ENCODE measurements at places on chromosomes 12 and 14.
A peak's percentile ranks its signal among the peaks of the same experiment; 100 is the strongest.

DNA sequence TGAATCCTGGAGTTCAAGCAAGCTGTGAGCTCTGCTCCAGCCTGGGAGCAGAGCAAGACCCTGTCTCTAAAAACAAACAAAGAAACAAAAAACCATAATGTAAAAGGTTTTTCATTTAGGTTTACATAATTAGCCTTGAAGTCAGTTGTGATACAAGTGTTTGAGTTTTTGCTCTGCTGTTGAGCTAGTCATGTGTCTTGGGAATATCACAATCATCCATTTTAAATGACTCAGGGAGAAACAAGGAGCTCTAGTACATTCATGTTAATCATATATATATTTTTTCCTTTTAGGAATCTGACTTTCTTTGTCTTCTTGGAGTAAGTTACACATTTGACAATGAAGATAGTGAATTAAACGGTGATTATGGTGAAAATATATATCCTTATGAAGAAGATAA lies 12.9 kb downstream of the MIA2 start:
- no peak for DNase-seq

DNA sequence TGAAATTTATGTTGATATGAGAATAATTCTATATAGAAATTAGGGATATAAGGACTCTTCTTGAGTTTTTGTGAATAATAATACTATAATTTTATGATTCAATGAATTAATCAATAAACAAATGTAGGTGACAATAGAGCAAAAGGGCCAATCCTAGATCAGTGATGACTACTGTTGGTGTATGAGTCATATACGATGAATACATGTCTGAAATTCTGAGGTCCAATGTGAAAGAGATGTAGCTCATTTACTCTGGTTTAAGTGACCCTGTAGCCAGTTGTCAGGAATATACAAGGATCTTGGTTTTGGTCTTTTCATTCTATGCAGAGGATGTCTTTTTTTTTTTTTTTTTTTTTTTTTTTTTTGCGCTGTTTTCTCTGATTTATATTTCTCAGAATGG lies 72.1 kb upstream of the RTL1 start:
- no peak for DNase-seq

- DNase-seq, result no peak
These were observed 87.3 kb downstream of the TMX1 start for GRCh38 chr14:51327376-51327775.

- no peak for DNase-seq
These were observed 377.9 kb upstream of the KITLG start for GRCh38 chr12:88958153-88958552.

GRCh38 chr14:33294419-33294818 lies 355.7 kb downstream of the NPAS3 start:
- no peak for DNase-seq

DNA sequence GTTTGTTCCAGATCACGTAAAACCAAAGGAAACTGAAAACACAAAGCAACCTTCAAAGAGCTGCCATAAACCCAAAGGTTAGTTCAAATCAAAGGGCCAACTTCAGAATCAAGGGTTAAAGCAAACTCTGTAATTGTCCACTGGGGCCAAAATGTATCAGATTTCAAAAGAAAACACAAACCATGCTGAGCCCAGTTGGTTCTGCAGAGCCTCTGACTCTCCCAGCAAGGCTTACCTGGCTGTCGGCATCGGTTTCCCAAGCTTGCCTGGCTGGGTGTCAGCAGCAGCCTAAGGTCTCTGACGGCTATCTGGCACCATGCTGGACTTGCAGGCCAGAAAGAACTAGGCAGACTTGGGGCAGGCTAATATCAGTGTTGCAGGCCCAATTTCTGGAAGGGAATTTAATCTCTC lies 125.3 kb downstream of the DAD1 start:
- no peak for DNase-seq

DNA sequence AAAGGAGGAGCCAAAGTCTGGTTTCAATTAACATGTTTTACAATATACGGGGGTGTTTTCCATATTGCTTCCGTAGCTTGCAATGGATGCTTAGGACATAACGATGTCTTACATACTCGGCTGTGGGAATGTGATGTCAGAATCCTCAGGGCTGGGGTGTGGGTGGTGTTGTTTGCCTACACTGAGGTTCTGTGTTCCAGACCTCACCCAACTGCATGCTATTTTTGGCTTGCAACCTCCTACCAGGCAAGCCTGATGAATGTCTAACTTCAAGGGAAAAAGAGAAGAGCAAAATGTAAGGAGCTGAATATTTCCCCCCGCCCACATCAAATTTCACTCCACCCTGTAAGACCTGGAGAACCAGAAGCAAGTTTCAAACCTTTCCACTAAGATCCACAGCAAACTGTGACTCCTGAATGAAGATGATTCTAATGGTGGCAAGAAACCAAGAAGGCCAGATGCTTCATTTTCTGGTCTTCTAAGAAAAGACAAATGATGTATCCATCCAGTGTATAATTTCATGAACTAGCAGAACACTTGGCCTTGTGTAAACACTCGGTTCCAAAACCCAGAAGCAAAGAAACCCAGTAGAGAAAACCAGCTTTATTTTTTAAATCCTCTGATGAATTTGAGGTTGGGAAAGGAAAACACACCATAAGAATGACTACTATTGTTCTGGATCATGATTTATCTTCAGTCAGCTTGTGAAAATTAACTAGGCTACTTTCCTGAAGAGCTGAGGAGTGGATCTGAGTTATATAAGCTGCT lies 227.9 kb downstream of the DACT1 start:
- DNase-seq, result no peak

DNA sequence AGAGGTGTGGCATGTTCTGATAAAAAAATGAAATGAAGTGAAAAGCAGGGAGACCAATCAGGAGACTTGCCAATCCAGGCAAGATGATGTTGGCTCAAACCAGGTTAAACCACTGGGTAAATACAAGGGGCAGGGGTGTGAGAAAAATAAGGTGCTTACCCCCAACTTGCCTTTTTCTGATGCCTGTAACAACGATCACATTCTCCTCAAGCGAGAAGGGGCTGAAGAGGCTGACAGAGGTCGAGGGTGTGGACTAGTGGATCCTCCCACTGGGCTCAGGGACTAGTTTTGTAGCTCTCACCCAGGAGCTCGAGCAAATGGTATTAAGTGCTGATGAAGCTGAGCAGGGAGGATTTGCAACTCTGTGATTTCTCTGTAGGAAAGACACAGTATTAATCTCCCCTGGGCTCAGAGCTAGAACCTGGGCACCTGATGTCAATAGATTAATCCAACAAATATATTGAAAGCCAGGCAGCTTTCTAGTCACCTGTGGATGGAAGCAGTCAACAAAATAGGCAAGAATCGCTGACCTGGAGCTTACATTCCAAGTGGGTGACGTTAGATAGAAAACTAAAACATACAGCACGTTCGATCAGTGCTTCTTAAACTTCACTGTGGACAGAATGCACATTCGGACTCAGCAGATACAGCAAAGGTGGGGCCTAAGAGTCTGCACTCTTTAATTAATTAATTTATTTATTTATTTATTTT lies 15.2 kb upstream of the EAPP start:
- no peak for DNase-seq

- no peak for DNase-seq
These were observed 206.7 kb downstream of the KIF21A start for GRCh38 chr12:39235990-39236767.

GRCh38 chr12:115866909-115867525 lies 410.5 kb downstream of the MED13L start:
- DNase-seq, result no peak

DNA sequence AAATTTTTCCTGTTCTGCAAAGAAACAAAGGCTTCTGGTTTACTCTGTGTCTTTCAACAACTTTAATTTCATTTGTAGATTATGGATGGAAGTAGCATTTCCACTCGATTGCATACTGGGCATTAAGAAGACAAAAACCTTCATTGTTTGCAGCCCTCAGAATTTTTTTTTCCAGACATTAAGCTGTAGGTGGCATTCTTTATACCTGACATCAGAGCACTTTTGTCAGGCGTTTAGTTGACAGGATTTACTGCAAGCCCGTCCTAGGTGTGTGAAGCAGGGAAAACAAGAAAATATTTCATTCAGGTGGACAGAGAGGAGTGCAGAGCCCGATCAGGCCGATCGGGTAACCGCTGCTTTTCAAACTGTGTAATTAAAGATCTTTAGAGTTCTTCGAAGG lies 107.5 kb downstream of the TMEM260 start:
- DNase-seq, result peak; percentile 9

GRCh38 chr14:30143627-30144026 lies 216.0 kb upstream of the PRKD1 start:
- DNase-seq, result no peak

DNA sequence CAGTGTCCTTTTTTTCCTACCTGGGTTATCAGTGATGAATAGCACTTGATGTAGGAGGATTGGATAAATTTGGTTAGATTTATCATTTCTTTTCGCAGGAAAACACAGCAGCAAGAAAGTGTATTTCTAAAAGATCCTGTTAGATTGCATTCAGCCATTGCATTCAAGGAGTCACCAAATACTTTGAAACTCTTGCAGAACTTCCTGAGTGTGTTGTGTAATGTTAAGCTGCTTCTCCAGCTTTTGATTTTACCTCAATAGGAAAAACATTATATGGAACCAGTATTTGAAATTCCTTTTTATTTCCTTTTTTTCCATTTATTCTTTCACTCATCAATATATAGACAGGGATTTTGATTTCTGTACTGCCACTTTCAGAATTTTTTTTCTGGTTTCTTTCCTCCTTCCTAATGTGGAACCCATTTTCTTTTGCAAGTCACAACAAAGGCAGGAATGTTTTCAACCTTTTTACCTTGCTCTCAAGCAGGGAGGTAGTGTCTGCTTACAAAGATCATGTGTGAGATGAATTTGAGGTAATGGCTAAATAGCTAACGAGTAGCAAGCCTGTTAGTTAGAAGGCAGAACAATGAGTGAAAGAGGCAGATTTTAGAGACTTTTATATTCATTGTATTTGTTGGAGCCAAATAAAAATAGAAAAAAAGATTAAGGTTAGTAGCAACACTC lies 56.2 kb downstream of the PPHLN1 start:
- DNase-seq, result no peak

GRCh38 chr14:90204516-90204915 lies 51.8 kb upstream of the PSMC1 start:
- DNase-seq, result no peak

GRCh38 chr12:31687101-31687527 lies 27.6 kb downstream of the ETFBKMT start:
- DNase-seq, result no peak

- DNase-seq, result peak; percentile 38
These were observed 28.5 kb downstream of the CDKN1B start for GRCh38 chr12:12745576-12746211.

GRCh38 chr12:4238577-4238976 lies 35.0 kb upstream of the CCND2 start:
- no peak for DNase-seq

DNA sequence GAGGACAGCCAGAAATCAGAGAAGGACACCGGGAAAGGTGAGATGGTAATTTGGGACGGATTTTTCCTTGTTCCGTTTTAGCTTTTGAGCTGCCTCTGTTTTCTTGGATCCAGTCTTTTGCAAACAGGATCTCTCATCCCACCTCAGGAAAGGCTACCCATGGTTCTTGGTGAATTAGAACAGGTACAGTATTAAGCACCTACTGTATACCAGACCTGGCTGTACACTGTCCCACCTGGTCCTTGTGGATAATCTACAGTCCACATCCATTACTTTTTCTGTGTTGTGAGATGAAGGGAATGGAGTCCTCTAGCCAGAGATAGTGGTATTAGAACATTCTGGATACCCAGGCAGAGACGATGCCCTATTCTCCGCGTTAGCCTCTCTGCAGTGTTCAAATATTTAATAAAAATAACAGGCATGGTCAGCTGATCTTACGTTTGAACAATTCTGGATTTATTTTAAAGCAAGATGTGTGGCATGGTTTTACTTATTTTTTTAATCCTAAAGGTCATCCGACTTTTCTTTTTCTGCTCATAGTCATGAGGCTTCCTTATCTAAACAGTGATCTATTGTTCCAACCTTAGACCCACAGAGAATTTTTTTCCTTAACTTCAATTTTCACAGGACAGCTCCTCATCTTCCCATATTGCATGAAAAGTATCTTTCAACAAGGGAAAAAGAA lies 18.8 kb downstream of the PLXNC1 start:
- DNase-seq, result no peak

- DNase-seq, result no peak
These were observed 50.4 kb upstream of the AMN start for GRCh38 chr14:102872020-102872419.

GRCh38 chr14:35332517-35333263 lies 40.5 kb downstream of the PSMA6 start:
- no peak for DNase-seq

DNA sequence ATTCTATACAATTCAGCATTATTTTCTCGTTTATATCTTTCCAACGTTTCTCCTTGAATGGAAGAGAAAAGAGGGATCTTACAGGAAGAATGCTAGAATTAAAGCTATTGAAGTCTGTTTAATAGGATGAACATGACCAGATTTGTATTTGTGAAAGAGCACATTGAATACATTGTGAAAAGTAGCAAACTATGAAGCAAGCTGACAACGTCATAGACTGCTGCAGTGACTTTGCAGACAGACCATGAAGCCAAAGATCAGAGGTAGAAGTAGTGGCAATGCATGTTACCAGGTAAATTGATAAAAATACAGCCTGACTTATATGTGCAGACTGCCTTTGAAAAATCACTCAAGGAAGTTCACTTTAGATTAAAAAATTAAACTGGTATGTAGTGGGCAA lies 146.1 kb downstream of the RASSF9 start:
- DNase-seq, result no peak

DNA sequence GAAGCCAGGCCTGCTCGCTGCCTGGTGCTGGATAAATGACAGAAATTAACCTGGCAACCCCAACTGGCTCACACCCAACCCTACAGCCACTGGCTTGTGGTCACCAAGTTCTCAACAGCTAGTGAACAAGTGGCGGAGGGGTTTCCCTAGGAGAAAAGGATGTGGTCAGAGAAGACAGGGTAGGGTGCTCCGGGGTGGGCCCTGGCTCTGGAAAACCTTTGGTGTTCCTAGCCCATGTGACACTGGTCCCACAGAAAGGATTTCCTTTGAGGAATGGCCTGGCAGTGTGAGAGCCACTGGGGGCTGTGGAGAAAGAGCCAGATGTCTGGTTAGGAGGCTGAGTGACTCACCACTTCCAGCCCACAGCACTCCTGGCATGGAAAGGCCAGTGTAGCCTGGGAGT lies 8.7 kb downstream of the SYNE3 start:
- DNase-seq, result peak; percentile 70

DNA sequence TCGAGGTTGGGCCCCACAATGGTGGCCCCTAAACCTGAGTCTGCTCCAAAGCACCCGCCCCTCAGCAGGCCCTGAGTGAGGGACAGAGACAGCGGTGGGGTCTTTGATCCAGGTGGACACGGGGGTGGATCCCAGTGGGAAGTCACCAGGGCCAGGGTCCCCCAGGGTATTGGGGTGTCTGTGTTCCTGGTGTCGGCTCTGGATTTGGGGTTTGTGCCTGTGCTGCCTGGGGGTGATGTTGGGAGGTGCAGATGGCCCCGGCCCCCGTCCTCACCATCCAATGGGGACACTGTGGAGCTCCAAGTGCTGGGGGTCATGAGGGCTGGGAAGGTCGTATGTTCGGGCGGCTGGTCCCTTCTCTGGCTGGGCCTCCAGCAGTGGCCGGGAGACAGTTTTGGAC lies 354.2 kb downstream of the TMEM121 start:
- DNase-seq, result no peak

- no peak for DNase-seq
These were observed 78.5 kb downstream of the PTPN21 start for GRCh38 chr14:88476214-88476774.

All from kidney epithelial cell (primary cell).